ENCODE measurements at places on chromosomes 5 and 9.

GRCh38 chr5:89396278-89396954, 513.4 kb upstream of the MEF2C start:
- no peak for DNase-seq

DNA sequence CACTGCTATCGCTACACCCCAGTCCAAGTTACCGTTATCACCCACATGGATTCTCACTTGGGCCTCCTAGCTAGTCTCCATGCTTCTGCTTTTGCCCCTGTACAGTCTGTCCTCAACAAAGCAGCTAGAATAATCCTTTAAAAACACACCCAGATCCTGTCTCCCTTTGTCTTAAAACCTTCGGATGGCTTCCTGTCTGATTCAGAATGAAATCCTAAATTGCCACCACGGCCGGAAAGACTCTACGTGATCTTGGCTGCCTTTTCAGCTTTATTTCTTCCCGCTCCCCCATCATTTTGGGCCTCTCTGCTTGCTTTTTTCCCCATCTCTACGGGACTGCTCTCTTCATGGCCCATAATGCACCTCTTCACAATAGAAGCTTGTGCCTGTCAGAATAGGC, 33.4 kb downstream of the GDNF start:
- DNase-seq: no peak

- no peak for DNase-seq
These were observed 6.5 kb downstream of the GAS1 start for GRCh38 chr9:86940774-86941173.

DNA sequence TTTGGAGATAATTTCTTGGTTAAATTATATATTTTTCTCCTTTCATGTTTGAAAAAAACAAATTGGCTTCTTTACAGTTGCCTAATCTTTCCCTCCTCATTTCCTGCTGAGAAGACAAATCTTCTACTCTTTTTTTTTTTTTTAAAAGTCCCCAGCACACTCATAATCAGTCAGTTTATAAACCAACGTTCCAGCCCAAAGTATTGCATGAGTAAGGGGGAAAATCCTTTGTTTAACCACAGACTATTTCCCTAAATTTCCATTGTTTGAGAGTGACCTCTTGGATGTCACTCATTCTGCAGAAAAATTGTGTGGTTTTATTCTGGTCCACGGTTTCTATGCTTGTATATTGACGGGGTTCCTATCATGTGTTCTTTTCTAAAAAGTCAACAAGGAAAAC, 55.1 kb upstream of the TLR4 start:
- DNase-seq: no peak

DNA sequence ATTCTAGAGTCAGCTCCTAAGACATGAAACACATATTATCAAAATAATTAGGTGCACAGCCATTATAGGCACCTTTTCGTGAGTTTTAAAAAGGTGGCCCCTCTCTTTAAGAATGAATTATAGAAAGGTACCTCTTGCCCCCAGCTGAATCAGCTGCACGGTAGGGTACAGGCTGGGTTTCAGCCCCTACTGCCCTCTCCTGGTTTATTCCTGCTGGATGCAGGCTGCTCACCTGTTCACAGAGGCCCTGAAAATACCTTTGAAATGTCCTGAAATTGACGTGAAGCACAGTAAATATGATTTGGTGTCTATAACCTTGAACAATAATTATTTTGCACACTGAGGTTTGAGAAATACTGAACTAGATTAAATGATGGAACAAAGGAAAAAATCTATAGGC, 504.8 kb upstream of the SGCD start:
- DNase-seq: no peak

- DNase-seq: no peak
These were observed 116.6 kb upstream of the BNC2 start for GRCh38 chr9:16987026-16987425.

- DNase-seq: no peak
These were observed 169.5 kb upstream of the TAS2R1 start for GRCh38 chr5:9799606-9800005.

DNA sequence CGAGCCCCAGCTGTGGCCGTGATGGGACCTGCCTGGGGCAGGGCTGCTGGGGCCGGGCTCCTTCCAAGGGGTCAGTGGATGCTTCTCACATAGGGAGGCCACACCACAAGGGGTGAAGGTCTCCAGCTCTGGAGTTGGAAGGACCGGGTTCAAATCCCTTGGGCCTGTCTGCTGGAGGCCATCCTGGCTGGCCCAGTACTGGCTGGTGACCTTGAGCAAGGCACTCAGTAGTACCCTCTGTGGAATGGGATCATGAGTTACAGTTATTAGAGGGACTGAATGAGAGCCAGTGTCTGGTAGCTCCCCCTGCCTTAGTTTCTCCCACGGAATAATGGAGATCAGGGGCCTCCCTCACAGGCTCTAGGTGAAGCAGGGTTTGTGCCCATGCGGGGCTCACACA, 58.3 kb downstream of the LMX1B start:
- no peak for DNase-seq

GRCh38 chr5:131000289-131000688, 164.8 kb downstream of the HINT1 start:
- no peak for DNase-seq

- no peak for DNase-seq
These were observed 639.7 kb downstream of the CCDC171 start for GRCh38 chr9:16192403-16193017.

- DNase-seq: no peak
These were observed 246.8 kb downstream of the ARHGAP26 start for GRCh38 chr5:143016777-143017516.

DNA sequence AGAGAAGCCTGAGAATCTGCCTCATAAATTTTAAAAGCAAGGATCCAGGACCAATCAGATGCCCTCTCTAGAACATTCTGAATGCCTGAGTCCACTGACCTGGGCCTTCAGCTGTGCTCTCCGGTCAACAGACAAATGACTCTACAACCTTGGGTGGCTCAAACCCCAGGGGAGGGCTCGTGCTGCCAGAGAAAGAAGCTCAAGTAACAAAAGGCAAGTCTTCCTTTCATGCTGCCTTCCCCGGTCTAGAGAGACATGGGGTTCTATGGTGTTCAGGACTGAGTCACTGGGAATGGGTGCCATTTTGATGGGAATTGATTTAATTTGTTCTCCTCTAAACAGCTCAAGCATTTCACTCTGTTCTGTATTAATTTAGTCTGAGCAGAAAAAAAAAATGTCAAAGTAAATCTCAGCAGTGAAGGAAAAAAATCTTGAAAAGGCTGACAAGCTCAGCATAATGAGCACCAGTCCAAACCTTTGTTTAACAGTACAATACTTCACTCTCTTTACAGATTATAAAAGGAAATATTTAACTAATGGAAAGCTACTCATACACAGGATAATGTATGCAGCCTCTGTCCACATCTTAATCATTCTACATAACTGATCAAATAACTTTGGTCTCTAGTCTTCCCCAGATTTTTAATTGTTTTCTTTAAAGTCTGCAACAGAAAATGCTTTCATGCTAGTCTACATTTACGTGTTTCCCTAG, 191.0 kb downstream of the GLIS3 start:
- no peak for DNase-seq
